ENCODE measurements at places on chromosomes 13 and 19.

DNA sequence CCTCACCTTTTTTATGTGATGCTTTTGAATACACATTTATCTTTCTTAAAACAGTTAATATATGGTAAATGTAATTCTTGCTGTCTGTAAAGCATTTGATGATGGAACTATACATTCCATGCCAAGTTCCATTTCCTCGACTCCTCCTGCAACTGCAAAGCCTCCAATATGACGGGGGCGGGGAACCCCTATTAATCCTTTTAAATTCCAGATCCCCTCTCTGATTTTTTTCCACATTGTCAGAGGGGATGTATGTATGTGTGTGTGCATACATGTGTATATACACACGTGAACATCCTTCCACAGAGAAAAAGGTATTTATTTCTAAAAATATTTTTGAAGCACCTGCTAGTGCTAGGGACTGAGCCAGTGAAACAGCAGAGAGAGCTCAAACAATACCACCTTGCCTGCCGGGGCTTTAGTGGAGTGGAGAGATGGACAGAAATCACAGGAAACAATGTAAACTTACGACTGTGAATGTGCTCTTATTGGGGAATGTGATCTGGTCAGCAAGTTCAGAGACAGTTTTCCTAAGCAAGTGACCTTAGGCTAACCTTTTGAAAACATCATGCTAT, 25.3 kb upstream of the MAB21L1 start:
- no peak for DNase-seq

- DNase-seq: no peak
Observed at GRCh38 chr13:40984668-40985366, 34.3 kb downstream of the ELF1 start.

DNA sequence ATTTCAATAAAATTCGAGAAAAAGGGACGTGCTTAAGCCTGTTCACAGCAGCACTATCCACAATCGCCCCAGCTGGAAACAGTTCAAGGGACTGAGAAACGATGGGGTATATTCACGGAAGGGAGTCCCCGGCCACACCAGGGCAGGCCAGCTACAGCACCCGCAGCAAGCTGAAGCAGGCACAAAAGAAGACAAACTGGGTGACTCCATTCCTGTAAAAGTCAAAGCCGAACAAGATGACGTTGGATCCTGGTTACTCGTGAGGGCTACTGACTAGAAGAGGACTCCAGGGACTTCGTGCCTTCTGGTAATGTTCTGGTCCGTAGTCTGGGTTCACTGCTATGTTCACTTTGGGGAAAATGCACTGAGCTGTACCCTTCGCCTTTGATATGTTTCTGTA, 57.6 kb downstream of the COL4A1 start:
- DNase-seq: peak; percentile 12

DNA sequence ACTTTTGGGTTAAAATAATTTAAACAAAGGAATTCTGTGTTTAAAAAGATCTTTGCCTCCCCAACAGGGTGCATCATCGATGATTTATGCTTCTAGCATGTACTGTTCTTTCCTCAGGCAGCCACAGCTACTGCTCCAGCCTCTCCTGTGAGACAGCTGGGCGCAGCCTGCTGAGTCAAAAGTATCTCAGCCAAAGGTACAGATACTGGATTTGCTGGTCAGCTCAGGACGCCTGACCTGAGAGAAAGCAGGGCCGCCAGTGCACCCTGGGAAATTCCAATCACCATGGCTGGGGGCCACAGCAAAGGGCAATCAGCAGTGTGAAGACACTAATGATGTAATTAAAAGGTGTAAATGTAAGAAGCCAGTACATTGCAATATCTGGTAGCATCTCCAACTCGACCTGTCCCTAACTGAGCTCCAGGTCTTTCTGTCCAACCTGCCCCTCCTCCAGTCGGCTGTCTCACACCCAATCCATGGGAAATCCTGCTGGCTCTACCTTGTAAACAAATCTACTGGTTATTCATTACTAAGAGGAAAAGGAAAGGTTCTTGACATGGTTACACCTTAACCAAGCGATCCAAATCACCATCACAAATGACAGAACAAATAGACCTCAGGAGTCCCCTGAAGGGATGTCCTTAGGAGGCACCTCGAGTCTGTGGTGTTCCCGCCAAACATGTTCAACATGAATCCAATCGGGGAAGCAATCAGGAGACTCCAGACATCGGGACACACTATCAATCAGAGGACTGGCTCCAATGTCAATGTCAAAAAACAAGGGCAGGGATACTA, 7.3 kb downstream of the OPA3 start:
- DNase-seq: peak; percentile 57

DNA sequence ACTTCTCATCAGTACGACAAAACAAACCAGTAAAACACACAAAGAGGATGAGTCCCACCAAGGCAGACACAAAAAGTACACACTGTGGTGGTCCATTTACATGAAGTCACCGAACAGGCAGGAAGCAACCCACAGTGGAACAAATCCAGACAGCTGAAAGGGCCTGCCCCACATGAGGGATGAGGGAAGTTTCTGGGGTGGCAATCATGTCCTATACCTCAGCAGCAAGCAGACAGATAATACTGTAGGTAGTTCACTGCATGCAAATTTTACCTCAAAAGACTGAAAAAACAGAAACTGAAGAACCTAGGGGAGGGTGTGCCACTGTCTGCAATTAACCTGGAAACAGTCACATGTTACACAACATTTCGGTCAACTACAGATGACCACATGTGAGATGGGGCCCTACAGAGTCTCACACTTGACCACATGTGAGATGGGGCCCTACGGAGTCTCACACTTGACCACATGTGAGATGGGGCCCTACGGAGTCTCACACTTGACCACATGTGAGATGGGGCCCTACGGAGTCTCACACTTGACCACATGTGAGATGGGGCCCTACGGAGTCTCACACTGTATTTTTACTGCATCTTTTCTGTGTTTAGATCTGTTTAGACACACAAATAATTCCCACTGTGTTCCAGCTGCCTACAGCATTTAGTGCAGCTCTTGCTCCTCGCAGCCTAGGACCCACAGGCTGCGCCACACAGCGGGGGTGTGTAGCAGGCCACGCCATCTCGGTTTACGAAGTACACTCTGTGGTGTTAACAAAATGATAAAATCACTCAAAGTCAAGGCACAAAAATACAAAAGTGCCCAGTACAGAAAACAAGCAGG, 22.2 kb downstream of the PCID2 start:
- DNase-seq: no peak

DNA sequence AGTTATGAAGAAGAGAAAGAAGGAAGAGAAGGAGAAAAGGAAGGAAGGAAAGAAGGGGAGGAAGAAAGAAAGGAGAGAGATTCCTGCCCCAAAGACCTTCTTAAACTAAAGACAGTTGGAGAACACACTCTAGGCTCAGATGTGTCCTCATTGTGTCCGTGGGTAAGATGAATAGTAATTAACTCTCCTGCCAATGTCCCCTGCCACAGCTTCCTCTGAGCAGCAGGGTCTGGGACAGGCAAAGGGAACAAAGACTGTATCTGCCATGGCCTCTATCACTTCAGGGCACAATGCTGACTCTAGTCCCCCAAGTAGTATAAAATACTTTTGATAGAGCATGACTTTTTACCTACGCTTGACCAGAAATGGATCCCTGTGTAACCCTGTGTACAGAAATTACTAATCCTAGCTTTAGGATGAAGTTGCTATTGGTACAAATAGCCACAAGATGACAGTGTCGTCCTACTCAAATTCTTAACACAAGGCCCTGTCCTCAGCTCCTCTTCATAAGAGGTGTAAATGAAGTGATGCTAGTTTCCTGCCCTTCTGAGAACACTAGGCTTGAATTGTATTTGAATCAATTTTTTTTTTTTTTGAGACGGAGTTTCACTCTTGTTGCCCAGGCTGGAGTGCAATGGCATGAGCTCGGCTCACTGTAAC, 186.2 kb upstream of the GPR12 start:
- no peak for DNase-seq

- DNase-seq: no peak
Observed at GRCh38 chr19:55355213-55355821, 798 bp upstream of the COX6B2 start.

- no peak for DNase-seq
Observed at GRCh38 chr13:102586615-102587014, 10.2 kb upstream of the TPP2 start.

DNA sequence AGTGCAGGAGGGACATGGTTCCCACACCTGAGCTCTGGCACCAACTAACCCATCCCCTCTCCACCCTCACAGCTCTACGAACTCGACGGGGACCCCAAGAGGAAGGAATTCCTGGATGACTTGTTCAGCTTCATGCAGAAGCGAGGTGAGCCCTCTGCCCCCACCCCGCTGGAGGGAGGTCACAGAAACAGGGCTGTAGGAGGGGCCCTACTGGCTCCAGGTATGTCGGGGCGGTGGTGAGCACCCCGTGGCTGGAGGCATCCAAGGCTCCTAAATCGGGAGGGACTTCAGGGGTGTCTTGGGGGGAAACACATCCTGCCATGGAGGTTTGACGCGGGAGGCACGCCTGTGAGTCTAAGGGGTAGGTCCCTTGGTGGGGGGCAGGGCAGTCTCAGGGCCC, 24.1 kb upstream of the WDR18 start:
- DNase-seq: no peak

DNA sequence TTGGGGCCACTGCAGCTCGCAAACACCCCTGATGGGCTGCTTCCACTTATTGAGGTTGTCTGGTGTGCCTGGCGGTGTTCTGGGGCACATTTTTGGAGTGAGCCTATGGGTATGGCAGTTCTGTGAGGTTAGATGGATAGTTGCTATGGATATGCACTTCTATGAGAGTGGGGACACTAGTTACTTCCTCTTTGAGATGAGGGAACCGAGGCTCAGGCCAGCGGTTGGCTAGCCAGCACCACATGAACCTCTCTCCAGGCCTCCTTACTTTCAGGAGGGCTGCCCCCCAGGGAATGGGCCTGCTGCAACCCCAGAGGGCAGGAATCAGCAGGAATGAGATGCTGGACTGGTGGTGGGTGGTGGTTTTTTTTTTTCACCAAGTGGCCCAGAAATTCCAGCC, 13.5 kb upstream of the PRR19 start:
- DNase-seq: no peak

GRCh38 chr13:70893832-70894231, 785.6 kb upstream of the KLHL1 start:
- DNase-seq: no peak

DNA sequence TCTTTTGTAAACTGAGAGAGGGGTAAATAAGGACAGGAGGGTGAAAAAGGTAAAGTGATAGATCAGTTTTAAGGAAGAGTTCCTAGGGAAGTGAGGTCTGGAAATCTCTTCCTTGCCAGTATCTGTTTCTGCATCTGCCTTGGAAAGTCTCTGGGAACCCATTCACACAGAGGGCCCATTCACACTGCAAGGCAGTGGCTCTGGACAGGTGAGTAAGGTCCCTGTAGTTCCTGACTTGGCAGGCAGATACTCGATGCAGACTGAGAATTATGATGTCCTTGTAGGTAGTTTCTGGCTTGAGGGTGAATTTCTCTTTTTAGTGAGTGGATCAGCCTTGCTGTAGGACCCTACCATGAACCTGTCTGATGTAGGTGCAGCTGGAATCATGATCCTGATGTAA, 293.3 kb downstream of the NALCN start:
- DNase-seq: no peak

Data from testis (tissue), 5 donors.